ENCODE measurements at places on chromosomes 2 and 18. TPM values are rescaled to one million over a fixed set of nuclear protein-coding genes. Genes with fewer than 3 reads are reported as not detected.

GLI2 gene
- total RNA-seq: 10.0 TPM

PRR30 gene
- not detected for total RNA-seq

CSRNP3 gene
- 1.4 TPM for total RNA-seq

TEX44 gene
- not detected for total RNA-seq

ANTXR1 gene
- total RNA-seq: 89.3 TPM

FN1 gene
- 31,457 TPM for total RNA-seq

LTBP1 gene
- total RNA-seq: 565 TPM

RASGRP3 gene
- total RNA-seq: 3.0 TPM

TMEM37 gene
- total RNA-seq: not detected

MOGAT1 gene
- not detected for total RNA-seq

TMEM169 gene
- 0.83 TPM for total RNA-seq

LOXL3 gene
- total RNA-seq: 110 TPM

KANSL1L gene
- 20.5 TPM for total RNA-seq

RAX gene
- not detected for total RNA-seq

ADI1 gene
- total RNA-seq: 34.9 TPM

DCAF17 gene
- 26.2 TPM for total RNA-seq

CD207 gene
- not detected for total RNA-seq

VSNL1 gene
- total RNA-seq: 0.66 TPM

SLC16A14 gene
- total RNA-seq: 1.8 TPM

ANO7 gene
- total RNA-seq: 1.0 TPM

SCYGR4 gene
- total RNA-seq: not detected

SCN9A gene
- total RNA-seq: 23.8 TPM

TSPYL6 gene
- total RNA-seq: not detected

FAP gene
- 172 TPM for total RNA-seq

OLA1 gene
- 79.2 TPM for total RNA-seq

ST6GAL2 gene
- 0.07 TPM for total RNA-seq

LINC00305 gene
- not detected for total RNA-seq

CHN1 gene
- 9.6 TPM for total RNA-seq

SLC40A1 gene
- 53.8 TPM for total RNA-seq

VIL1 gene
- not detected for total RNA-seq

CD8B2 gene
- total RNA-seq: not detected

MAPK4 gene
- under 0.01 TPM for total RNA-seq

CTIF gene
- total RNA-seq: 49.8 TPM

CCDC142 gene
- total RNA-seq: 24.4 TPM

GPR17 gene
- total RNA-seq: not detected

GBX2 gene
- 0.13 TPM for total RNA-seq

RAB6D gene
- total RNA-seq: not detected

AQP12A gene
- total RNA-seq: not detected

CFC1 gene
- total RNA-seq: not detected

SP140 gene
- 0.52 TPM for total RNA-seq

KCNS3 gene
- total RNA-seq: 0.78 TPM

CD302 gene
- 5.2 TPM for total RNA-seq

SETBP1 gene
- 3.3 TPM for total RNA-seq

SERPINB3 gene
- 0.07 TPM for total RNA-seq

CRIM1 gene
- 576 TPM for total RNA-seq

All from smooth muscle cell of the pulmonary artery (primary cell).